WERI-Rb-1 (cell line): ENCODE measurements at places on chromosomes 3 and 15.

GRCh38 chr15:88982304-88982945 is 69.2 kb upstream of the MFGE8 start:
- DNase-seq: no peak

DNA sequence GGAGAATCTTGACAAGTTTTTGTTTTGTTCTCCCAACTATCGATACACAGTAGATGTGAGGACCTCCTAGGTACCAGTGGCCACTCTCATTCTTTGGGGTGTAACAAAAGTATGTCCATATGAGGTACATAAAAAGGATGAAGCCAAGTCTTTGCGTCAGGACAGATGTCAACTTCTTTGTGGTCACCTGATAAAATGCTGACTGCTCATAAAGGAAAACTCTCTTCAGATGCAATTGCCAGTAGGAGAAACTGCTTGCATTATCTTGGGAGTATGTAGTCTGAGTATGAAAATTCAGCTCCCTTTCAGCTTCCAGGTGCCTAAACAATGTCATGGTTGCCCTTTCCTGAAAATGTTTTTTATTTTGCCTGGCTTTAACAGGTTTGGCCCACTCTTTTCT is 123.8 kb upstream of the GOLIM4 start:
- no peak for DNase-seq

- DNase-seq: no peak
Measured at GRCh38 chr15:83352119-83352518, 67.7 kb upstream of the BNC1 start.

DNA sequence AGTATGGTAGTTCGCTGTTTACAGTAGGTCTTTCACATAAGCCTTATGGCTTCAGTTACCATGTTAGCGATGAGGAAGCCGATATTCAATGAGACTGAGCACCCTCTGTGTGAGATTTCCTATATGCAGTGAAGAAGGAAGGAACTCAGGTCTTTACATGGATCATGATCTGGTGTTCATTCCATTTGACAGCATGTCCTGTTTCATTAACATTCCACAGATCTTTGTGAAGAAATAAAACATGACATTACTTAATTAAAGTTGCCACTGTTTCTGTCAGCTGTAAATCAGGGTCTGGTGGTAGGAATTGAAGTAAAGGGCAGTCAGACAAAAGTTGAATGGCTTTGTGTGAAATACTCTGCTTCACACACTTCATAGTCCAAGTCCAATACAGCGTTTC is 768.6 kb downstream of the ZPLD1 start:
- DNase-seq: no peak

GRCh38 chr3:193377591-193377990 is 962 bp downstream of the ATP13A5 start:
- no peak for DNase-seq

- DNase-seq: no peak
Measured at GRCh38 chr3:16476636-16477035, 36.9 kb downstream of the RFTN1 start.

DNA sequence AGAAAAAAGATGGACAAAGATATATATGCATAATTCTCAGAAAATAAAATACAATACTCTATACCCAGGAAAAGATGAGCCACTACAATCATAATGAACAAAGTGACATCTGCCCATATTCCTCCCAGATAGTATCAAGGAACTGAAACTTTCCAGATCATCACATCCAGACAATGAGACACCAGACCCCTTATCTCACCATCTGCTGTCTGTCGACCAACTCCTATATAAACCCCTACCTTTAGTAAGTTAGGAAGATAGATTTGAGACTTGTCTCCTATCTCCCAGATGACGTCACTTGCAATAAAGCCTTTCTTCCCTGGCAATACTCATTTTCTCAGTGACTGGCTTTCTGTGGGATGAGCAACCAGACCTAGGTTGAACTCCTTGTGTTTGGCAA is 1071.6 kb downstream of the PLOD2 start:
- no peak for DNase-seq

GRCh38 chr15:85568261-85568808 is 187.9 kb downstream of the AKAP13 start:
- DNase-seq: no peak

DNA sequence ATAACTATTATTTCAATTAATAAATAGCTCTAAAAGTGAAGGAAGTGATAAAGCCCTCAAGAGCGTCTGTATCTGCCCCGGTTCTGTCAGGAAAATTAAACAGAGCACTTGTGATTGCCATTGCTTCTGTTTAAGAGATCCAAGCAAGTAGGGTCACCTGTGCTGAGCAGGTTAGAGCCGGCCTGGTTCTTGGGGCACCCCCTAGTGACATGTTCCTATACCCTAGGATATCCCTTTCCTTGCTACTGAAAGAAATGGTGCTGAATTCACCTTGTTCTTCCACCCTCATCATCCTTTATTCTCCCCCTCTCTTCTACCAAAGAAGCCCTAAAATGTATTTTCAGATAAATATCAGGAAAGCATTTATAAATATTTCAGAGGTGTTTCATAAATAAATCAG is 323.5 kb downstream of the RORA start:
- peak; percentile 60 for DNase-seq

- no peak for DNase-seq
Measured at GRCh38 chr3:4462369-4463040, 4.6 kb downstream of the SUMF1 start.

DNA sequence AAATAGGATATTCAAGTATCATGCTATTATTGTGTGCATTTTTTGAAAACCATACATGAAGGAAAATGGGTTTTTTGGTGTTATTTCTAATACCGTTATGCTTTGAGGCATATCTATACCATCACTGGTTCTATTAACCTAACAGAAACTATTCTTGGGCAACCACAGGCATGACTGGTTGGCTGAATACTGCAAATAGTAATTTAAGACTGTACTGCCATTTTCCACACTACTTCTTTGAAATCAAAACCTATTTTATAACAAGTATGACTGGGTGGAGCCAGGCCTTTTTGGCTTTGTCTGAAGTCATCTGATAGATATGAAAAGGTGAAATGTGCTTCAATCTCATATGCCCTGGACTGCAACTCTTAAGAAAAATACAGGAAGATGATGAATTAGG is 115.1 kb downstream of the ULK4 start:
- no peak for DNase-seq

- DNase-seq: no peak
Measured at GRCh38 chr3:102661707-102662497, 227.1 kb downstream of the ZPLD1 start.

DNA sequence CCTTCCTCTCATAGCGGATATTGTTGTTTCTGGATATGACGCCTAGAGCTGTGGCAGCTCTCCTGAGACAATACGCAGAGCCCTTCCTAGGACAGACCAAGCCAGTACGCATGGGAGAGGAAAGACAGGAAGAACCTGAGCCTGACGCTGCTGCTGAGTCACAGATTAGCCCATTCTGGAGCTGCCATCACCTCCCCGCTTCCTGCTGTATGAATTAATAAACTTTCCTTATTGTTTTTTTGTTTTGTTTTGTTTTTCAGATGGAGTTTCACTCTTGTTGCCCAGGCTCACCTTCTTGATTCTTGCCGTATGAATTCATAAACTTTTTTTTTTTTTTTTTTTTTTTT is 67.0 kb downstream of the PPCDC start:
- DNase-seq: no peak

- no peak for DNase-seq
Measured at GRCh38 chr3:96803870-96804269, 10.5 kb upstream of the EPHA6 start.

- DNase-seq: no peak
Measured at GRCh38 chr3:106913111-106913698, 464.0 kb upstream of the CCDC54 start.

DNA sequence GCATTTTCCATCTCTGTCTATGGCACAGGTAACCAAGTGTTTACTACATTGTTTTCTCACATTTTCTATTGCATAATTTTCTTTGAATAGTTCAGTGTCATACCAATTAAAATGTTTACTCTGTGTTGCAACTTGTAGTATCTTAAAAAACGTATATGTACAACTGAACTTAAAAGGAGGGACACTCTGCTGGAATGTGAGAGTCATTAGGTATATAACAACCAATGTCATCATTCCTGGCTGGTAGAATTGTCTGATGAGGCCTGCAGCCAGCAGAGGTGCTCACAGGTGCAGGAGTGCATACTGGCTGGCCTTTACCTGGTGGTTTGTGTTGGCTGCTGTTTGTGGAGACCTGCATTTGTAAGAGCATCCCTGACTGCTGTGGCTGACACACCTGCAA is 19.1 kb upstream of the RARRES1 start:
- no peak for DNase-seq

DNA sequence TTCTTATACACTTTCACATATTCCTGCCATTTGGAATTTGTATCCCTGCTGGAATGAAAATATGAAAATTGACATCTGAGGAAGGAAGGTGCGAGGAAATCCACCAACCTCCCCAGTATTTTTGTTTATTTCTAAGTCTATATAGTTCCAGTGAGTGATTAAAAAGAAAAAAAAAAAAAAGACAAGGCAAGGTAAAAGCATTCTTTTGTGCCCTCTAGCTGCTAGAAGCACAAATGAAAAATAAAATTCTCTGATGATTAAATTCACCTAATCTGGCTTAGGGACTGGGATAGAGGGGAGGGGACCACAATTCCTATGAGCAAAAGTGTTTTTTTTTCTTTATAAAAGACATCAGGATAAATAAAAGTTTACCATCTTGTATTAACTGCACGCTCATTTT is 370.9 kb downstream of the NR2F2 start:
- no peak for DNase-seq

GRCh38 chr15:38864827-38865581 is 300.4 kb upstream of the RASGRP1 start:
- no peak for DNase-seq

- peak; percentile 46 for DNase-seq
Measured at GRCh38 chr3:197494366-197495058, 61.3 kb downstream of the BDH1 start.

- DNase-seq: no peak
Measured at GRCh38 chr3:18224426-18224825, 200.7 kb downstream of the SATB1 start.

GRCh38 chr15:56837273-56837672 is 81.2 kb upstream of the TCF12 start:
- DNase-seq: no peak

DNA sequence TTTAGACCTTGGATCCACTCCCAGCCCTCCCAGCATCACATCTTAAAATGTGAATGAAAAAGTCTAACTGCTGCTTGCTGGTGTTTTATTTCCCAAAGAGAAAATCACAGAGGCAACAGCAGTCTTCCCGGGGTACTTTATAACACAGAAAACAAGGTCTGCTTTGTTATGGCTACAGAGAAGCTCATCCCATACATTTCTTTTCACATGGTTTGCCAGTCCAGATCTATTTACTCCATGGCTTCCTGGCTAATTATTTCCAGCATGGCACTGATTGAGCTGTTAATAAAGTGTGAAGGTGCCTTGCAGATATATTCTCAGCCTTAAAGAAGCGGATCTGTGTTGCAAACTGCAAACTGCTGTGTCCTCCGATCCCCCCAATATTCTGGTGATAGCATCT is 466.1 kb upstream of the CFAP20DC start:
- DNase-seq: no peak

GRCh38 chr15:74907163-74907870 is 666 bp upstream of the FAM219B start:
- DNase-seq: no peak

- DNase-seq: no peak
Measured at GRCh38 chr3:182911782-182912111, 68.6 kb downstream of the DCUN1D1 start.

DNA sequence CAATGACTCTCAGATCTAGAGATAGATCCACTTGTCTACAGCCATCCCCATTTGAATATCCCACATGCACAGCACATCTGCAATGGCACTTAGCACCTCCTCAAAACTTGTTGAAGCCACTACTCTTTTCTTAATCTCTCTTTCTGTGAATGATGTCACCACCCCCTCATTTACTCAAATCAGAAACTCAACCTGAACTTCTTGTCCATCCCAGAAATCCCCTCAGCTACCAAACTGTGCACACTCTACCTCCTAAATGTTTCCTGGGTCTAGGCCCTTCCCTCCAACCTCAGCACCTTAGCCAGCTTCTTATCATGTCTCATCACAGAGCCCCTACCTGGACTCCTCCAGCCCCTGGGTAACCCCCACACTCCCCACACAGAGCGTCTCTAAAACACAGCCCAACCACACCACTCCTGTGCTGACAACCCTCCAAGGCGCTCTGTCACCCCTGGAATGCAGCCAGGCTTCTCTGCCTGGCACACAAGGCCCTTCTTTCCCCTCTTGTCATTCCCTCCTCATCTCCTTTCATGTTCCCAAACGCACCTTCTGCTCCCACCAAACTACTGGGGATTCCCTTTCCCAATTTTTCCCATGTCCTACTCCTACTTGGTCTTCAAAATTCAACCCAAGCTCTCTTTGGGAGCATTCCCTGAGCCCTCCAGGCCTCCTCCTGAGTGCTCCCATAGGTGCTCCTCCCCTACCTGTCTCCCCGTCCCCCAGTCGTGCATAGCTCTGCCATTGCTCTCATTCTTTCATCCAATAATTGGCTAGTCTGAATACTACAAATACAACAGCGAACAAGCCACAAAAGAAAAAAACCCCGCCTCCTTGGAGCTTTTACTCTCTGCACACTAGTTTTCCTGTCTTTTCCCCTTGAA is 39.8 kb upstream of the ZBTB38 start:
- no peak for DNase-seq

DNA sequence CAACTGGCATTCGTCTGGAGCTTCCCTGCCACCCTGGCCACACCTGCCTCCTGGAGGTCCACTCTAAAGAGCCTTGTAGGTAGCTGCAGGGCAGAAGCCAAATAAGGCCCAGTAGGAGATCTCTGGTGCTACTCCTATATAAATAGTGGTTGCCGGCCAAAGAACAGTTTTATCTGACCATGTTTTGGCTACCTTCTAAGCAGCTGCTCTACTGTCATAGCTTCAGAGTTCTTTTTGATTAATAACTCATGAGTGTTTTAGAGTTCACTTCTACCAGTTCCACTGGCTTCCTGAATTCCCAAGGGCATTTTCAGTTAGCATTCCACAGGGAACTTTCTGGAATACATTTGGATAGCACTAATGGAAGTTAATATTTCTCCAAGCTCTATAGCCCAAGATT is 154.6 kb downstream of the B3GALNT1 start:
- DNase-seq: no peak

GRCh38 chr3:57068437-57069089 is 8.1 kb downstream of the SPATA12 start:
- no peak for DNase-seq

- DNase-seq: no peak
Measured at GRCh38 chr3:15113471-15113870, 14.5 kb upstream of the RBSN start.

GRCh38 chr3:53834429-53835095 is 11.7 kb downstream of the CHDH start:
- DNase-seq: no peak

GRCh38 chr3:114958930-114959329 is 188.2 kb downstream of the ZBTB20 start:
- DNase-seq: no peak

GRCh38 chr3:196219194-196219969 is 3.0 kb downstream of the SLC51A start:
- no peak for DNase-seq

DNA sequence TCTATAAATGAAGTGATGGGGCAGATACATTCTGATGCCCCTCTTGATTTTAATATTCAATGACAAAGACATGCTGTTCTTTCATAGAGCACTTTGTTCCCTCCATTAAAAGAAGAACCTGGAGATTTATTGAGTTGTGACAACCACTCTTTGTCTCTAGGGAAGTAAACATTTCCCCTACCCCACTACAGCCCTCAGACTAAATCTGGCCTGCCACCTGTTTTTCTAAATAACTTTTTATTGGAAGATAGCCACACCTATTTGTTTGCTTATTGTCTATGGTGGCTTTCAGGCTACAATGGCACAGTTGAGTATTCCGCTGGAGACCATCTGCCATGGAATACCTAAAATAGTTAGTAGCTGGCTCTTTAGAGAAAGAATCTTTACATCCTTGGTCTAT is 41.2 kb upstream of the ZNF385D start:
- DNase-seq: no peak
